ENCODE measurements at places on chromosomes 2 and 18. TPM values are rescaled to one million over a fixed set of nuclear protein-coding genes. Genes with fewer than 3 reads are reported as not detected.

DNA sequence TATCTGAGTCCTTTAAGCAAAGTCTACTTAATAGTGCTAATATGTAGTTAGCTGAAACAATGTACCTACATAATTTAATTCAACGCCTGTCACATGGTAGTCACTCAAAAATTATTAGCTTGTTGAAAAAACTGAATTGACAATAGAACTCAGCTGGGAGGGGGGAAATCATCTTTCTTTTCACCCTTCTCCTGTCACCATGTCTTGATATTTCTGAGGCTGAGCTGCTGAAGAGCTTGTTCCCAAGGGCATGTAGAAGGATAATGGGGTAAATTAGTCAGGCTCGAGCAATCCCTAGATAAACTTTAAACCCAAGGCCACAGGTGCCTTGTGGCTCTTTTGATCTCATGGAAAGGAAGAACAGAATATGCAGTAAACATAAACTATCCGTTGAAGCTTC, 339.6 kb upstream of the LRATD1 start:
- H3K27ac ChIP-seq: no peak overlapping the region
- H3K27me3 ChIP-seq: no peaks in the 10 kb centered on the region
- no peaks in the 10 kb centered on the region for H3K36me3 ChIP-seq
- no peaks in the 10 kb centered on the region for H3K4me1 ChIP-seq

DNA sequence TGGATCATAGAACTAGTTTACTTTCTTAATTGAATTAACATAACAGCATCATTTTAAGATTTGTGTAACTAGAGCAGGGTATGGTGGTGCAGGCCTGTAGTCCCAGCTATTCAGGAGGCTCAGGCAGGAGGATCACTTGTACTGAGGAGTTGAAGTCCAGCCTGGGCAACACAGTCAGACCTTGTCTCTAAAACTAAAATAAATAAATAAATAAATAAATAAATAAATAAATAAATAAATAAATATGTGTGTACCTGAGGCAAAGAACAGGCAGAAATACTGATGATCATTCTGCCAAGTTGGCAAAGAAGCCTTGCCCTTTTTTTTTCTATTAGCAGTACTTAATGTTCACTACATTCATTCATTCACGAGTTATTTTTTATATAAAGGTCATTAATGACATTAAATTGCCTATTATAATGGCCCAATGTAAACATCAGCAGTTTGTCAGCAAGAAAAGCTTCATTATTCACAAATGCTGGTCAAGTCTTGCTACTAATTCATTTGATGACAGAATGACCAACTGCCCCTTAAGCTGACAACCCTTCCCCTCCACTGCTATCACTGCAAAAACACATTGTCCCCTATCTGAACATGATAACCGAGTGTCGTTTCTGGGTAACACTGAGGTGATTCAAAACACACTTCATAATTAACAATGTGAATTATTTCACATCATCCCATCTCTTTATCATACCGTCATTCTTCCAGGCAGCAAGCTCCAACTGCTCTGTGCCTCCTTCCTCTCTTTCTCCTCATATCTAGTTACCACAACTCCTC, 39.0 kb downstream of the ARL5A start:
- H3K36me3 ChIP-seq: no peaks in the 10 kb centered on the region
- H3K4me3 ChIP-seq: no peak overlapping the region
- no peaks in the 10 kb centered on the region for H3K4me1 ChIP-seq

DNA sequence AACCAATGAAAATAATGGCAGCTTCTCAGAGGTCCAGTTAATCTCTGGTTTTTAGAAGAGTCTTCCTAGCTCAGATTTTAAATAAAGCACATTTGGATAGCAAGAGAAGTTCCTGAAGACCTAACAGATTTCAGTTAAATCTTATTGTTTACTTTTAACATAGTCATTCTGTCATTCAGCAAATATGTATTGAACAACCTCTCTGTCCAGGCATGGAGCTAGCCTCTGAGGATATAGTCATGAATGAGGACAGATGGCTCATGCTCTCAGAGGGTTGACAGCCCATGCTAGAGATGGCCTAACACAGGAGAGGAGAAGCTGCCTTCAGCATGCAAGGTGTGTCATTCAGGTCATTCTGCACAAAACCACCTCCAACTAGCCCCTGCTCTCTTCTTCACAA, 6.2 kb downstream of the CCBE1 start:
- peaks cover 11% of the 10 kb centered on the region for H3K4me1 ChIP-seq
- DNase-seq: peak; percentile 79
- peaks cover 2% of the 10 kb centered on the region for H3K36me3 ChIP-seq
- no peak overlapping the region for H3K4me3 ChIP-seq

DNA sequence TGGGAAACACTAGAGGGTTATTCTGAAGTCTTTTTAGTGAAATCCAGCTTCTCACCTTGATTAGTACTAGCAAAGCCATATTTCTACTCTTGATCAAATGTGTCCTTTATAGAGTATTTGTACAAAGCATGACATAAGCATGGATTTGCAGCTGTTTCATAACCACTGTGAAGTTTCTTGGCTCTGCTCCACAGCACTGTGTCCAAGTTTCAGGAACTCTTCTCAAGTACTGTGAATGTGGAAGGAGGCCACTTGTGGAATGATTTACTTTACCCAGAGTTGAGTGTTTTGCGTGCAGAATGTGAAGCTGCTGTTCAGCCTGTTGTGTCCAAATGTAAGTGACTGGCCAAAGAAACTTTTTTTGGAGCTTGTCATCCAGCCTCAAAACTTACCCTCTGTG, 16.2 kb upstream of the MAPRE2 start:
- peaks cover 6% of the 10 kb centered on the region for H3K4me1 ChIP-seq
- H3K27ac ChIP-seq: no peak overlapping the region
- no peak overlapping the region for H3K4me3 ChIP-seq
- H3K36me3 ChIP-seq: no peaks in the 10 kb centered on the region
- peak; percentile 89 for DNase-seq

DNA sequence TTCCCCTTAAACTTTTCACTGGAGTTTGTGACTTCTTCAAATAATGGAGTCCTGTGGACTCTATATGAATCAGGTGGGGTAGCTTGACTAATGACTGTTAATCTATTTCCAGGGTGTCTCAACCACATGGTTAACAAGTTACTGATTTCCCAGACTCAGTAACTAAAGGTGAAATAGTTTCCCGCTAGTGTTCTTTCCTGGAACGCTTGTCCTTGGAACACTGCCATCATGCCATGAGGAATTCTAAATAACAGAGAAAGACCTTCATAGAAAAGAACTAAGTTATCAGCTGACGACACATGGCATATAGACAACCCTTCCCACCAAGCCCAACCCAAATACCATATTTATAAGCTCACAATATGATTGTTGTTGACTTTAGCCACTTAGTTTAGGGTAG, 1027.9 kb upstream of the FAM98A start:
- H3K36me3 ChIP-seq: no peaks in the 10 kb centered on the region
- no peak for DNase-seq
- no peak overlapping the region for H3K27ac ChIP-seq
- no peaks in the 10 kb centered on the region for H3K27me3 ChIP-seq
- no peak overlapping the region for H3K4me3 ChIP-seq

- no peaks in the 10 kb centered on the region for H3K36me3 ChIP-seq
- H3K27me3 ChIP-seq: no peaks in the 10 kb centered on the region
- H3K27ac ChIP-seq: no peak overlapping the region
- no peaks in the 10 kb centered on the region for H3K4me1 ChIP-seq
Measured at GRCh38 chr18:76209597-76209996, 285.4 kb downstream of the ZNF516 start.

- H3K36me3 ChIP-seq: no peaks in the 10 kb centered on the region
- no peaks in the 10 kb centered on the region for H3K4me1 ChIP-seq
- H3K27ac ChIP-seq: no peak overlapping the region
- peaks cover 7% of the 10 kb centered on the region for H3K27me3 ChIP-seq
Measured at GRCh38 chr18:74400813-74401212, 56.3 kb downstream of the DIPK1C start.

DNA sequence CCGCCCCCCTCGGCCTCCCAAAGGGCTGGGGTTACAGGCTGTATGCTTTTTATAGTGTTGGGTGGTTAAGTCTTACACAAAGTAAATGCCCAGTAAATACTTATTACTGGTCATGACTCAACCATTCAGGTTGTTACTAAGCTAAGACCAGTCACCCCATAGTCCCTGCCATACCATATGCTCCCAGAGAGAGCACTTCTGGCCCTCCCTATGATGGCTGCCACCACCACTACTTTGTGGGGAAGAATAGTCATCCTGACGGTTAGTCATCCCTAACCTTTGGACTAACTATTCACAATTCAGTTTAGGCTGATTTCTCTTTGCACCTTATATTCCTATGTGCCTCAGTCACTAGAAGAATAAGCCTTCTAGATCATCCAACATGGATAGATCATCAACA, 42.0 kb upstream of the MSH2 start:
- peaks cover 4% of the 10 kb centered on the region for H3K4me1 ChIP-seq
- no peaks in the 10 kb centered on the region for H3K36me3 ChIP-seq
- no peak overlapping the region for H3K27ac ChIP-seq
- peak; percentile 33 for DNase-seq
- H3K4me3 ChIP-seq: no peak overlapping the region

DNA sequence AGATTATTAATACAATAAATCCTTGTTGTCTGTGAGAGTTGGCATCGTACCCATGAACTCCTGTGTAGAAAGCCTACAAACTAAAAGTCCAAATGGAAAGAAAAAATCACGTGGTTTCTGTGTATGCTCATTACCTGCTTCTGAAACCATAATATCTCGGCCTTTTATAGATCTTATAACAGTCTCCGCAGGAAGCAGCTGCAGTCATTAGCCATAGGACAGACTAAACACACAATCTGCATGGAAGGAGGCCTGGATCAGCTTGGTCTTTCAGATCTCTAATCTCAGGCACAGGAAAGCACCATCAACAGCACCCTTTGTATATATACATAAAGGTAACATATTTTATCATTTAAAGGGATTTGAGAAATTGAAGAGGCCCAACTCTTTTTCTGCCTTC, 508.9 kb upstream of the TCF4 start:
- no peaks in the 10 kb centered on the region for H3K36me3 ChIP-seq
- no peaks in the 10 kb centered on the region for H3K4me1 ChIP-seq
- no peak overlapping the region for H3K27ac ChIP-seq
- no peaks in the 10 kb centered on the region for H3K27me3 ChIP-seq

GRCh38 chr2:217975626-217976025, 27.2 kb downstream of the TNS1 start:
- H3K4me3 ChIP-seq: no peak overlapping the region
- no peaks in the 10 kb centered on the region for H3K27me3 ChIP-seq
- H3K4me1 ChIP-seq: peaks cover 13% of the 10 kb centered on the region
- DNase-seq: no peak
- H3K27ac ChIP-seq: no peak overlapping the region
- H3K36me3 ChIP-seq: no peaks in the 10 kb centered on the region

GRCh38 chr2:226256237-226256636, 543.4 kb downstream of the IRS1 start:
- H3K4me3 ChIP-seq: no peak overlapping the region
- DNase-seq: peak; percentile 42
- H3K27ac ChIP-seq: peak overlapping the region; percentile 13

DNA sequence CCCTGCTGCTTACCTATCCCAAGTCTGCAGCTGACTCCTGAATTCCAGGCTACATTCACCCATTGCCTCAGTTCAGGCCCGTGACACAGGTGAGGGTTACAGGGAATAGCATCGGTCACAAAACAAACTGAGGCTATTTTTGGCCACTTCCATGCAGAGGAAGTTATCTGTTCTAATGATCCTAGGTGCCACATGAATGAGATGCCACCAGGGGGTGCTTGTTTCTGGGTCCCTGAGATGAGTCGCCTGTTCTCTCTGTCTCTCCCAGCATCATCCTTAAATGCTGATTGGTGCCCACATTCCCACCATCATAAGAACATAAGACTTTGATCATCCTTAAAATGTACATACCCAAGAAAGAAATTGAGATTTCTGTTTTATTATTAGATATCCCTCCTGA, 119.0 kb upstream of the CELF4 start:
- no peaks in the 10 kb centered on the region for H3K36me3 ChIP-seq
- H3K4me1 ChIP-seq: no peaks in the 10 kb centered on the region

DNA sequence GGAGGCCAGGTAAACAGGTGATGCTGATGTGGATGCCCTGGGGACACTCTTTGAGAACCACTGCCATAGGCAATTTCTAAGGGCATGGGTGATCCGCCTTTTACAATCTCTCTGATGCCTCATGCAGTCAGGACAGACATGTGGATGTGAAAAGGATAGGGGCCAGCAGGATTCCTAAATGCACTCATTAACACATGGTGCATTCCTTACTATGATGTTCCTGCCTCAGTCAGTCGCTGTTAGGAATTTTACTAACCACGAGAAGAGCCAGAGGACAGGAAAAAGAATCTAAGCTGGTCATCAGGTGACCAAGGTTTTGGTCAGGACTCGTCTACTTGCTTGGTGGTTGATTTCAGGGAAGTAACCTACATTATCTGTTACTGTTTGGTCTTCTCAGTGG, 191.0 kb downstream of the ARL4C start:
- H3K27ac ChIP-seq: no peak overlapping the region
- peak; percentile 84 for DNase-seq
- no peak overlapping the region for H3K4me3 ChIP-seq
- no peaks in the 10 kb centered on the region for H3K36me3 ChIP-seq

DNA sequence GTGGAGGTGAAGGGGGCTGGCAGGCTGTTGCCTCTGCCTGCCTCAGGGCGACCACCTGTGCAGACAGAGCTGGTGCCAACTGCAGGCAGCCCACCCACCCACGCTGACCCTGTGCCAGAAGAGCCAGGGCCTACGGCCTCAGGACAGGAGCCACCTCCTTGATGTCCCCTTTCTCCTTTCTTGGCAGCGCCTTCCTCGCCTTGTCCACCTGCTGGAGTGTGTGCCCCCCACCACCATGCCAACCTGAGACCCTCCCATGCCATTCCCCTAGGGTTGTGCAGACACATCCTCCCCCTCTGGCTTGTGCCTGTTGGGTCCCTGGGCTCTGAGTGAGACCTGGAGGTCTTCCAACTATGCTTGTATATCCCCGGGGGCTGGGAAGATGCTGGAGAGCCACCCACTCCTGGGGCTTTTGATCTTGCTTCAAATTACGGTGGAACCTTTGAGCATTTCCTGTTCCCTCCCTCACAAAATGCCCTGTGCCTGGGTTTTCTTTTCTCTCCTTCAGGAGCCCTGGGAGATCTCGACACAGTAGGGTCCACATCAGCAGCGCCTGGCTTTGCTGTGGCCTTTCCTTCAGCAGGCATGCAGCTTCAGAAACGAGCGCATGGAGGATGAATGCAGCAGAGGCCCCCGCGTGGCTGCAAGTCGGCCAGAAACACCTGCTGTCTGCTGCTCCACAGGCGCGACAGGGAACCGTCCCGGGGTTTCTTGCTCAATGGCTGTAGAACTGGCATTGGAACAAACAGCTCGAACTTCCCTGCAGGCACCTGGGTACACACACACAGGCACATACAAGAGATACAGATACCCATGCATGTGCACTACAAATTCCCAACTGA, 65.9 kb upstream of the SH3RF3 start:
- peaks cover 21% of the 10 kb centered on the region for H3K27me3 ChIP-seq
- no peak overlapping the region for H3K27ac ChIP-seq
- H3K4me3 ChIP-seq: no peak overlapping the region
- no peak for DNase-seq
- H3K36me3 ChIP-seq: no peaks in the 10 kb centered on the region

- no peaks in the 10 kb centered on the region for H3K4me1 ChIP-seq
- peak; percentile 67 for DNase-seq
- H3K4me3 ChIP-seq: no peak overlapping the region
- no peak overlapping the region for H3K27ac ChIP-seq
Measured at GRCh38 chr18:25759111-25759510, 331.3 kb downstream of the SS18 start.

Gene VSNL1
- 1.2 TPM for total RNA-seq

Gene MOCOS
- total RNA-seq: 9.0 TPM

Gene ITGB6
- total RNA-seq: not detected

Gene PAX3
- total RNA-seq: not detected

Gene GRHL1
- 0.77 TPM for total RNA-seq

Gene TMEM17
- 1.3 TPM for total RNA-seq

Gene STAM2
- 43.3 TPM for total RNA-seq

Gene RAB6D
- under 0.01 TPM for total RNA-seq

All from fibroblast of lung (primary cell).